ELR (cell line): ENCODE measurements at places on chromosomes 7 and 10.

DNA sequence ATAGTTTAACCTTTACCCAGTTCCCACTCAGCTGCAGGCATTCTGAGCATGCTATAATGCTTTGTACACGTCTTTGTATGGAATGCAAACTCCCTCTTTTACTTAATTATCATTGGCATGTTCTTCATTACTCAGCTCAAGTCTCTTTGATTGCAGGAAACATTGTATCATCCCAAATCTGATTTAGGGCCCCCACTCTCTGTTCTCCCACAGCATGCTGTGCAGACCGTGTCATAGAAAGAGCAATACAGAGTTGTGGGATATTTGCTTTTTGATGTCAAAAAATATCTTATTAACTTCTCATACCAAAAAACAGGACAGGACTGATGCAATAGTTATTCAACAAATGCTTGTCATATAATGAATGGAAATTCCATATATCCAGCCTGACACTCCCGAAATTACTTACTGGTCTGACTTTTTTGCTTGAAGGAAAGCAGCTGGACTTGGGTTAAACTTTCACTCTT, 1081.5 kb upstream of the C7orf33 start:
- DNase-seq: peak; percentile 33

DNA sequence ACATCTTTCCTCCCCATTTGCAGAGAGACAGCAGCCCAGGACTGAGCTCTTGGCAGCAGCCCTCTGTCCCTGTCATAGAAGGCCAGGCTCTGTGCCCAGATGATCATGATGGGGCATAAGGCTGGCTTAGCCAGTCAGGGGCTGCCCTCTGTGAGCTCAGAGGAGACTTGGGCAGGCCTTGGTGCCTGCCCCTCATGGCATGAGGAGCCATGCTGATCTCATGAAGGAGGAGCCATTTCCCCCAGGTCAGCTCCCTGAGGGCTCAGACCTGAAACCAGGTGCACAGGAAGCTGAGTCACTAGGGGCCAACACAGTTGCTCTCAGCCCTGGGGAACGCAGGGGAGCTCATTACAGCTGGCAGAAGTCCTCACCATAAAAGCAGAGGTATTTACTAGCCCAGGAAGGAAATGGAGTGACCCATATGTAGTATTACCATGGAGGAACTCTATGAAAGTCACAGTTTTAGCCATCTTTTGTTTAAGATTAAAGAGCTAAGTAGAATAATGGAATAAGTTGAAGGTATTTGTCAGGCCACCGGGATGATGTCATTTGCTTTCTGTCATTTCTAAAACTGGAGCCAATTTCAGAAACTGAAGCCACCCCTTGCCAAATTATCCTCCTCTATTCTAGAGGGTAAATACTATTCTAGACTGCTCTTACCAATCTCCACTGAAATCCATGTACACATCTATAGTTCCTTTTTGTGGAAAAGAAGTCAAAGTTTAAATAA, 362.4 kb upstream of the ZNF32 start:
- DNase-seq: no peak

GRCh38 chr7:92292981-92293380, 47.2 kb downstream of the ANKIB1 start:
- no peak for DNase-seq

GRCh38 chr10:78813526-78813925, 255.2 kb upstream of the ZMIZ1 start:
- no peak for DNase-seq

- no peak for DNase-seq
Observed at GRCh38 chr10:7587865-7588188, 78.9 kb downstream of the ITIH5 start.

DNA sequence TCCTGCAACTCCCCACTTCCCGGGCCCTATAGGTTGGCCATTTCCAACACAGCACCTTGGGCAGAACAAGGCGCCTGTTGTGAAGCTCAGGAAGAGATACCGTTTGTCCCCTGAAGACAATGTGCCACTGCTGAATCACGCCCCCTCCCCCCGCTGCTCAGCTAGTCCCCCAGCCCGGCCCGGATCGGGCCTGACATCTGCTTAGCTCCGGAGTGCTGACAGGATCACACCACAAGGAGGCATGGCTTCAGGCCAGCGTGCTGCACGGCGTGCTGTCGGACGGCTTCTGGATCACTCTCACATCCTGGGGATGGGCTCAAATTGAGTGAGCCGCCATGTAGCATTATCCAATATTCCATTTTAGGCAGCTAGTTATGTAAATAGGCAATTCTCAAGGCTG, 62.1 kb upstream of the EFCAB10 start:
- DNase-seq: no peak

DNA sequence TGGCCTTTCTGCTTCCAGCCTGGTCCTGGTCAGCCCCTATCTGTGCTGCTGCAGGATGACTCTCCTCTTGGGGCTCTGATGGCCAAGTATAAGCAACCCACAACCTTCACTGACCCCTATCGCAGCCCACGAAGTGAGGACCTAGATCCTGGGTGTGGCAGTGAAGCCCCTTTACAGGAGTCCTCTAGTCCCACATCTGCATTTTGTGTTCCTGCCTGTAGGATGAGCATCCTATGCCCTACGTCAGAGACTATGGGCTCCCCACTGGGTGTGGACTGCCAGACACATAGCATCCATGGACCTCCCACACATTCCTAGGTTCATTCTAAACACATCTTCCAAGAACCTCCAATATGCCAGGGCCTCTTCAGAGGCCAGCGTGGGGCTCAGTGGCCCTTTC, 29.0 kb downstream of the ARHGAP22 start:
- no peak for DNase-seq

GRCh38 chr7:66188645-66189044, 16.5 kb upstream of the TPST1 start:
- DNase-seq: no peak

DNA sequence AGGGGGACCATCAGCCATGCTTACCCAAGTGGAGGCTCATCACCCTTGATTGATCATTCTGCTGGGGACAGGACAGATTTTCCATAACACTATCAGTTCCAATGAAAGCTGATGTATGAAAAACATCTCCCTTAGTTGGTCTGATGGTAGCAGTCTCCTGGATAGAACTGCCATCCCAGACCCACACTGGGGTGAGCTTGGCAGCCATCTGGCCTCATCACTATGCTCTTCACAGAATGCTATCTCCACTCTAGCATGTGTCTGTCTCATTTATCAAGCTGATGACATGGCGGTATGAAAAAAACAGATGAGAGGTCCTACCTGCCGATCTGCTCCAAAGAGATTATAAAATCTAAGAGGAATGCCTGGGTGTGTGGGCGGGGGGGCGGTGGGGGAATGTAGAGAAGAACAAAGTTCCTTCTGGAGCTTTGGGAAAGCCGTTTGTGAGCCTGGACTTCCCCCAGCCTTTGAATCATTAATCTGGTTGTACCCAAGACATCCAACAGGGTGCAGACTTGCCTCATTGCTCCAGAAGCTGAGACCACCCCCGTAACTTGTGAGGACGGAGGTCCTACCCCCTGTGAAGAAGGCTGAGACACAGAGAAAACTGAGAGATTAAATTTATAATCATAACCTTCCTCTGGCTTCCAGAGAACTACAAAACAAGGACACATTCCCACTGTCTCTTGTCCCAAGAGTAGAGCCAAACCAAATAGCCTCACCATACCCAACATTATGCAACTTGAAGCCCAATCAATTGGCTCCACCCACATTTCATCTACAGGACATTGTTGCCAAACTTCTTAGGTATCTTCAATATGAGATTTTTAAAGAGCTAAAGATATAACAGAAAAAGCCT, 340.8 kb downstream of the KCNMA1 start:
- DNase-seq: no peak

- peak; percentile 10 for DNase-seq
Observed at GRCh38 chr10:97921581-97922021, 72.0 kb downstream of the GOLGA7B start.

GRCh38 chr10:92678206-92678605, 11.5 kb upstream of the HHEX start:
- DNase-seq: no peak

DNA sequence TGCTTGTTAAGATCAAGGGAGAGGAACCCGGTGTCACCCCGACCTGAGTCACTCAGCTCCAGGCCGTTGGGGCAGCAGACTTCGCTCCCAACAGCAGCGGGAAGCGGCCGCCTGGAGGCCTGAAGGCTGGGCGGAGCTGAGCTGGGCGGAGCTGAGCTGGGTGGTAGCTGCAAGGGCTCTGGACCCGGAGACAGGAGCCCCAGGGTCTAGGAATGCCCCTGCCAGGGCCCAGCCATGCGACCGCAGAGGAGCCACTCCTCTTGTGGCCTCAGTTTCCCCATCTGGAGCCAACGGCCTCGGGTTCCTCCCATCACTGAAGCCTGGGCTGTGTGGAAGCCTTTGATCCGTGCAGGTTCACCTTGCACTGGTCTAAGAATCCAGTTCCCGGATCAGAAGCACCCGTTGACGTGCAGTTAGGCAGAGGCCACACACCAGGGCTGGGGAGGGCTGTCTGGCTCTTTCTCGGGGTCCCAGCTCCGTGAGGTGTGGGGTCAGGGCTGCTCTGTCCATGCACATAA, 21.9 kb upstream of the DPYSL4 start:
- no peak for DNase-seq

DNA sequence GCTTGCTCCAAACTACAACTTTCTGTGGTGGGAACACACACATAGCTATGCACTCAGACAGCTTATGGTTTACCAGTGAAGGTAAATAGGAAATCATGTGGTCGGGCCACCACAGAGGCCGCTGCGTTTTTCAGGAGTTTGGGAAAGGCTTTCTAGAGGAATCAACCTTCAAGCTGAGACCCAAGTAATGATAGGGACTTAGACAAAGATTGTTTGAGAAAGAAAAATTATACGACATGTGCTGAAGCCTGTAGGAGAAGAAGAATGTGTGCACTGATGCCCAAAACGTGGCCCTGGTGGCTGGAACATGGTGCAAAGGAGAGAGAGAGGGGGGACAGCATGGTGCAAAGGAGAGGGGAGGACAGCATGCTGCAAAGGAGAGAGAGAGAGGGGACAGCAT, 61.2 kb upstream of the VIPR2 start:
- DNase-seq: no peak

DNA sequence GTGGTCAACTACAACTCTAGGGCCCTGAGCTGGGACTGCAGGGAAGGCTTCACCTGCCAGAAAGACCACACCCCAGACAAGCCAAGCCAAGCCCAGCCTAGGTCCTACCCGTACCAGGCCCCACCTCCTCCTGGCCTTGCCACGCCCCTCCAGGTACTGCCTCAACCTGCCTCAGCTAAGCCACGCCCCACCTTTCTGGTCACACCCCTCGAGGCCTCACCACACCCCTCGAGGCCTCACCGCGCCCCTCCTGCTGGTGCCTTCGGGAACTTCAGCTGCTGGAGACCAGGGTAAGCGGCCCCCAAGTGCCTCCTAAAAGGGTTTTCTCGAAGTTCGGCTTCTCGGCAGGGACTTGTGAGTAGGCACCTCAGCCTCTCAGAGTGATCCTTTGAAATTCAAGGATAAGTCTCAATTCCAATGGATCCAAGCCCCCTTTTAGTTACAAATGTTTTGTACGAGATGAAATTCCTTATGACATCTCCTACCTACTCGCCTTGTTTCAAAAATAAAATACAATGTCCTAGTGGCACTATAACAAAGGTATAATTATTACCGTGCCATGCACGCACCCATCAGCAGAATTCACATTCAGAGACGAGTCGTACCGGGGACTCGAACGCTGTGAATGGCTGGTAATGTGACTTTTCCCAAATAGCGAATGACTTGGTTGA, 171.2 kb downstream of the ARHGAP21 start:
- peak; percentile 54 for DNase-seq

DNA sequence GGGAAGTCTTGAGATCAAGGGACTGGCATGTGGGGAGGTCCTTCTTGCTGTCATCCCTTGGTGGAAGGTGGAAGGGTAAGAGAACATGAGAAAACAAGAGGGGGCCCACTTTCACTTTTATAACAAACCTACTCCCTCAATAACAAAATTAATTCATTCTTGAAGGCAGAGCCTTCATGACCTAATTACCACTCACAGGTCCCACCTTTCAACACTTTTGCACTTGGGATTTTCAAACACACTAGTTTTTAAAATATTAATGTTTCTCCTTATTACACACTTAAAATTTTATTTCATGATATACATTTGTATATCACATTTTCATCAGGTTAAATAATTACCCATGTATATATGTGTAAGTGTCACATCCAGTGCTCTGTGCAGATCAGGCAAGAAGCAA, 2.0 kb downstream of the ST7 start:
- DNase-seq: no peak

- peak; percentile 61 for DNase-seq
Observed at GRCh38 chr7:12683678-12684585, 3.5 kb upstream of the ARL4A start.

- no peak for DNase-seq
Observed at GRCh38 chr10:93849593-93849992, 44.2 kb upstream of the SLC35G1 start.

DNA sequence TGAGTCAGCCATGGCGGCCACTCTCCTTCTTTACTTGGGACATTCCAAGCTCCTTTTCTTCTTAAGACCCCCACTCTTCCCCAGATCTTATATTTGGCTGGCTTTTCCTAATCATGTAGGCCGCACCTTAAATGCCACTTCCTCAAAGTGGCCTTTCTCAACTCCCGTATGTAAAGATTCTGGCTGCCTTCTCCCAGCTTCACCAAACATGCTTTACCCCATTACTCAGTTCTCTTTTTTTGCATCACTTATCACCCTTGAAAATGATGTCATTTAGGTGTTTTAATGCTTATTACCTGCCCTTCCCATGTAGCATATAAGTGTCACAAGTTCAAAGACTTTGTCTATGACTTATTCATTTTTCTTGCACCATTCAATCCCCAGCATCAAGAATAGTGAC, 810.1 kb upstream of the CELF2 start:
- no peak for DNase-seq

GRCh38 chr10:9848278-9848677, 1169.4 kb upstream of the CELF2 start:
- DNase-seq: no peak

DNA sequence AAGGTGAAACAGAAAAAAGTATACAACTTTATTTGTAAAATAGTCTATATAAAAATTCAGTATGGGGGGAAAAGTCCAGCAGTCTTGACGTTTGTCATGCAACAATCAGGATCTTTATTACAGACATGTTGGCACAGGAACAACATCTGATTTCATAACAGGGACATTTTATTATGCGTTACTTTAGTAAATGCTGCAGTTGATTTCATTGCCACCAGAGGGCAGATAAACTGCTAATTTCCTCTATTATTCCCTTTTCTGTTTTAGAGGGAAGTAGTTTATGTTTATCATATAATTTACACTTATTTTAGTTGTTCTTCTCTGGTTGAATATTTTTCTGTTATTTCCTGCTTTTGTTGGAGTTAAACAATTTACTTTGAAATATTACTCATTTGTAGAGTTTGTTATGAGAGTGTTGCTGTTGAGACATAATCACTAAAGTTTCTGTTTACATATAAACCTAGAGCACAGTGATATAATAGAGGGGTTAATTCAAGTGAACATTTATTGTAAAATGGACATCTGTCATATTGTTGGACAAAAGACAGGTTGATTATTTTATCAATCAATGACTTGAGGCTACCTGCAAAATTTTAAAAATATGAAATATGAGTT, 3.3 kb downstream of the PLXDC2 start:
- peak; percentile 42 for DNase-seq

DNA sequence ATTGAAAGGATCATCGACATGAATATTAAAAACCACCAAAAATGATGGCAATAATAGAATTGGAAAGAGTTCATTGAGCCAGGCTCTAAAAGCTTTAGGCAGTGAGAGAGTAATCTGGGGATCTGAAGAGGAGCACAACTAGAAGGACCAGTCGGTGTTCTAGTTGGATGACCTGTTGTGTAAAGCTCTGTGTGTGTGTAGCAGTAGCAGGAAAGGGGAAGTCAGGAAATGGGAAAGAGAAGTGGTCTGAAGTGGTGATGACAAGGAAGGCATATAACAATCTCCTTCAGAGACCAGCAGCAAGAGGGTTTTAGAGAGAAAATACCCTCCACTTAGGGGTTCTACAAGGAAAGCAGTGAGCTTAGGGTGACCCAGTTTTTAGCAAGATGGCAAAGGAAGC, 539.2 kb downstream of the HTR7 start:
- no peak for DNase-seq
